Jurkat, Clone E6-1 (cell line): ENCODE measurements at places on chromosomes 1 and 21.

DNA sequence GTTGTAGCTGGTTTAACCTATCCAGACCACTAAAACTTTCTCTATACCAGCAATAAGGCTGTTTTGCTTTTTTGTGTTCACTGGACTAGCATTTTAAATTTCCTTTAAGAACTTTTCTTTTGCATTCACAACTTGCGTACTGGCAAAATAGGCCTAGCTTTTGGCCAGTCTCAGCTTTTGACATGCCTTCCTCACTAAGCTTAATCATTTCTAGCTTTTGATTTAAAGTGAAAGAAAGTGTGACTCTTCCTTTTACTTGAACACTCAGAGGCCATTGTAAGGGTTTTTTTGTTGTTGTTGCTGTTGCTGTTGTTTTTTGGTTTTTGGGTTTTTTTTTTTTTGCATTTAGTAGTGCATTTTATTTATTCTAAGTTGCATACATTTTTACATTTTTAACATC, 15.2 kb downstream of the RPAP2 start:
- DNase-seq, result no peak

GRCh38 chr1:64136752-64137411, 66.5 kb upstream of the UBE2U start:
- DNase-seq, result peak; percentile 68

- DNase-seq, result no peak
Measured at GRCh38 chr1:37660664-37661063, 26.0 kb upstream of the RSPO1 start.

DNA sequence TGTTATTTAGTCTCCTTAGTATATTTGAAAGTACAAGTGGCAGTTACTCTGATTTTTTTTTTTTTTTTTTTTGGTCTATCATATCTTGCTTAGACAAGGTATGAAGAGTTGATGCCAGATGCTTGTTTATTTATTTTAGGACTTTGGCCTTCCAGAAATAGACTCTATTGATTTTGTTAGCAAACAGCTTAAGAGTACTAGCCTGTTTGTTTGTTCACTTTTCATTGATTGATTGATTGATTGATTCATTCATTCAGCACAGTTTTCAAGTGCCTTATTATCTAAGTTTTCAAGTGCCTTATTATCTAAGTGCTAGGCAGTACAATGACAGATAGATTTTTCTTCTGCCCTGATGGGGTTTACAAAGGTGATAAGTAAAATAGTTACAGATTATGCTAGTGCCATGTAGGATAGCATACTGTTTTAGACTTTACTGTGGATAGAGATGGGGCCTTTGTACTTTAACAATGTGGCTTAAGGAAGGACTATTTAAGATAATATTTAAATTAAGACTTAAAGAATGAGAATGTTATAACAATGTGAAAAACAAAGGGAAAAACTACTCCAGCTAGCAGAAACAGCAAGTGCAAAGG, 50.5 kb downstream of the MTF2 start:
- DNase-seq, result no peak

DNA sequence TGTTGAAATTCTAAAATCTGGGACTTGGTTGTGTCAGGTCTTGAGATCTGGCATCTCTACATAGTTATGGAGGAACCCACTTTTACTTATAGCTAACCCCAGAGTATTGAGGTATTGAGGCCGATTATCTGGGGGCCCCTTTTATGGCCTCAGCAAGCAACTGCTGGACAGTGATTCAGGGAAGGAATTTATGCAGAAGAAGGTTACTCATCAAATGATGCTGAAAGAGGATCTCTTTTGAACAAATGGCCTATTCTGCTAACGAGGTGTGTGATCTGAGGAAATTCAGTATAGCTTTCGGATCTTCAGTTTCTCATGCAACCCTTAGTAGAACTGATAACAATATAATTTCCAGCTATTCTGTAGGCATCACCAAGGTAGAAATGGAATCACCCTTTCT, 239.9 kb downstream of the PAPPA2 start:
- no peak for DNase-seq

- no peak for DNase-seq
Measured at GRCh38 chr1:72177711-72178110, 104.6 kb downstream of the NEGR1 start.
